ENCODE measurements at places on chromosomes 5 and 9.

DNA sequence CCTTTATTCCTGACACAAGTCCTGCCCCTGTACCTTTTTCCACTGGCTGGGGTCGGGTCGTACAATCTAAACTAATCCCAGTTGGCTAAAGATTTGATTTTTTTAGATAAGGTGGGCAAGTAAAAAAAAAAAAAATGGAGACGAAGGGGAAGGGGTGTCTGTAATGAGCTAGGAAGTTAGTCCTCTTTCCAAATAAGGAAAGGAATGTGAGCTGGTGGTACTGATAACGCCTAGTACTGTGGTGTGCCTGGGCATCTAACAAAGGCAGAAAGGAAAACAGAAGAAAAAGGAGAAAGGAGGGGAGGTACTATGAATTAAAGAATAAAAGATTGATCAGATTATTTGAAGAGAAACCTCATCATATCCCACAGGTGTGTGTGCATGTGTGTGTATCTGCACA lies 21.3 kb downstream of the PRDM9 start:
- no peak for DNase-seq

GRCh38 chr9:132068605-132069004 lies 11.1 kb downstream of the MED27 start:
- DNase-seq, result no peak

DNA sequence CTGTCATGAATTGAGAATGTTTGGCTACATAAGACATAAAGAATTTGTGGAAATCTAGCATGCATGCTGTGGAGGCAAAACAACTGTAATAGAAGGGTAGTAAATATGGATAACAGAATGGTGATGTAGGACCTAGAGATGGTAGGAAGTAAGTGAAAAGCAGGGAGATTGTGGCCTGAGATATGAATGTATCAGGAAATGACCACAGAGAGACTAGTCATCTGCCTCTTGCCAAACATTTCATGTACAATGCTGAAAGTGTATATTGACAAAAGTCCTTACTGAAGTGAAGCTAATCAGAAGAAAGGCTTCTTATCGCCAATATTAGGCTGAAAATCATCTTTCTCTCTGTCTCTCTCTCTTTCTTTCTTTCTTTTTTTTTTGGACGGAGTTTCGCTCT lies 873.1 kb upstream of the CTNND2 start:
- no peak for DNase-seq

GRCh38 chr9:104854613-104855012 lies 73.3 kb downstream of the ABCA1 start:
- no peak for DNase-seq

GRCh38 chr5:6484446-6484845 lies 35.8 kb downstream of the UBE2QL1 start:
- DNase-seq, result no peak

GRCh38 chr9:17064558-17064957 lies 70.3 kb upstream of the CNTLN start:
- DNase-seq, result no peak

- DNase-seq, result no peak
These were observed 20.1 kb upstream of the HSPA9 start for GRCh38 chr5:138595180-138595795.

- peak; percentile 84 for DNase-seq
These were observed 1.2 kb downstream of the ANKRD33B start for GRCh38 chr5:10564838-10565784.

DNA sequence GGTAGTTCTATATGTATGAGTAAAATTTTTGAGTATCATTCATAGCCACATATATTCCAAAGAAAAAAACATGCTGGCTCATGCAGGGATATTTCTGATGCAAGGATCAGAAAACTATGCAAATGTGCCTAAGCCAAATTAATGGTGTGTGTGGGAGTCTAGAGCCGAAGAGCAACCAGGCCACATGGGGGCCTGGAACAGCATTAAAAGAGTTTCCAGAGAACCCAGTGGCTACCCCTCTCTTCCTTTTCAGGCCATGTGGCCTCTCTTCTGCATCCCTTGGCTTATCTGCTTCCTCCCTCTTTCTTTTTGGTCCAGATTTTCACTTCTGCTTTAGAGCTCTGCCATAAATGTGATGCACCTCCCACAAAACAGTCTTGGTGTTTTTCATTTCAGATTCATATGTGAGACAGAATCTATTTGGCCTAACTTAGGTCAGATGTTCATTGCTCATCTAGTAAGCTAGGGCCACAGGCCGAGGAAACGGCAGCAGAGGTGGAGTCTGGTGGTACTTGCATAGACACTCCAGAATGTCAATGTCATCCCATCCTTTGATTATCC lies 300.0 kb downstream of the SH3GL2 start:
- DNase-seq, result no peak

DNA sequence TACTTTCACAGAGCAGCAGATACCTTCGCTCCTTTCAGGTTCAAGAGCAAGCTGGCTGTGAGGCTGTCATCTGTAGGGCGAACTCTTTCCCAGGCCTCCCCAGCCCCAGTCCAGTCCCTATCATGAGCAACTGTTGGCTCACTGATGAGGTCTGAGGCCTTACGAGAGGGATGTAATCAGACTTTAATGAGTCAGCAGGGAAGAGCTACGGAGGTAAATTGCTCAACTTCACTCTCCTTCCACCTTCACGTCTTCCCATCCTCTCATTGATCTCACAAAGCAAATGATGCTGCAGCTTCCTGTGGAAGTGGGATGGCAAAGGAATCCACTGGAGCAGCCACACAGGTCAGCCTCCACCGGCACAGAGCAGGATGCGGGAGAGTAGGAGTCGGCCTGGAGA lies 130.7 kb upstream of the TBCA start:
- DNase-seq, result no peak

- no peak for DNase-seq
These were observed 278.9 kb downstream of the NR3C1 start for GRCh38 chr5:143124593-143124992.

DNA sequence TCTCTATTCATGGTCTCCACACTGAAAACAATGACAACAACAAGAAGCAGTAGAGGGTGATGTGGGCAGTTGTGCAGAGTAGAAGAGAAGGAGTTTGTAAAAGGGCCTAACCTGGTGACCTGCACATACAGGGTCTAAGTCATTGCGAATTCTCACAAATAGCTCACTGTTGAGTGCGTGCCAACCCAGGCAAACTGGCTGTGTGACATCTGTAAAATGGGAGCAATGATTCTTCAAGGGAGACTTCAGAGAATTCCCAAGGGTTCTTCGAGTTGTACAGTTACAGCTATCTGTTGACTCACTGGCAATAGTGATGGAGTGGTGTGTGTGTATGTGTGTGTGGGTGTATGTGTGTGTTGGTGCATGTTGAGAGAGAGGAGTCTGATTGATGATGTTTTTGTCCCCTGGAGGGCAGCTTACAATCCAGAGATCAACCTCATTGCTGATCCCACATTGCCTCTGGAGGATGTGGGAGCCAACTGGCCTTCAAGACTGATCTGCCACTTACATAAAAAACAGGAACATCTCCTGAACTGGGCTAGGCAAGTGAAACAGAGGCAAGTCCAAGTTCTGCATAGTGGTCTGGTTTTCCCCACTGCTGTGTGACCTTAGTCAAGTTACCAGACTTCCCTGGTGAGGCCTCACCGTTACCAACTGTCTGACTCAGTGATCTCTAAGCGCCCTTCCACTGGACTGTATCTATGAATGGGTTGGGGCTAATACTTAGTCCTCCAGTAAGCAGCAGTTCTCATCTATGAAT lies 3.2 kb downstream of the FAT2 start:
- DNase-seq, result no peak

- no peak for DNase-seq
These were observed 61.3 kb downstream of the LHFPL2 start for GRCh38 chr5:78587081-78587774.

DNA sequence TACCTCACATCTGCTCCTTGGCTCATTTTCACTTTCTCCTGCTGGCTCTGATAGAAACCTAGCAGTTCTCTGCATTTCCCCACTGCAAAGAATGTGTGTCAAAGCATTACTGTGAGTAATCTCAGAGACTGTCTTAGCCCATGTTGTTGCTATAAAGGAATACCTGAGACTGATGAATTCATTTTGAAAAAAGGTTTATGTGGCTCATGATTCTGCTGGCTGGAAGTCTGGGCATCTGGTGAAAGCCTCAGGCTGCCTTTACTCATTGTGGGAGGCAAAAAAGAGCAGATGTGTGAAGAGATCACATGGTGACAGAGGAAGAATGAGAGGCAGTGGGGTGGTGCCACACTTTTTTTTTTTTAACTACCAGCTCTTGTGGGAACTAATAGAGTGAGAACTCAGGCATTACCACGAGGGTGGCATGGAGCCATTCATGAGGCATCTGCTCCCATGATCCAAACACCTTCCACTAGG lies 191.6 kb upstream of the CTNND2 start:
- DNase-seq, result no peak
